WERI-Rb-1 (cell line): ENCODE measurements at places on chromosomes 16 and 17.

DNA sequence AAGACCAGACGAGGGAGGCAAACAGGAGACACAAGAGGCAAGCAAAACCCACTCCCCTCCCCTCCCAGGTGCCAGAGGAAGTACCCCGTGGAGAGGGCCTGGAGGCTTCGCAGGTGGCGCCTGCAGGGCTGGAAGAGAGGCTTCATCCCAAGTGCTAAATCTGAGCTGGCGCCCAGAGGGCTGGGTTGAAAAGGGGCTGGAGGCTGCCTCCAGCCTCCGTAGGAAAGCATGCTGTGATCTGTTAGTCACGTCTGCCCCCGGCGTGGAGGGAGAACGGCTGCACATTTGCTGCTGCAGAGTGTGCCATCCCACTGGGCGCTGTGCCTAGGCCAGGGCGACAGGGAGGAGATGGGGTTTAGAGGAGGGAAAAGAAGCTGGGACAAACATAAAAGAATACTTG lies 16.9 kb downstream of the RPH3AL start:
- peak; percentile 57 for DNase-seq

DNA sequence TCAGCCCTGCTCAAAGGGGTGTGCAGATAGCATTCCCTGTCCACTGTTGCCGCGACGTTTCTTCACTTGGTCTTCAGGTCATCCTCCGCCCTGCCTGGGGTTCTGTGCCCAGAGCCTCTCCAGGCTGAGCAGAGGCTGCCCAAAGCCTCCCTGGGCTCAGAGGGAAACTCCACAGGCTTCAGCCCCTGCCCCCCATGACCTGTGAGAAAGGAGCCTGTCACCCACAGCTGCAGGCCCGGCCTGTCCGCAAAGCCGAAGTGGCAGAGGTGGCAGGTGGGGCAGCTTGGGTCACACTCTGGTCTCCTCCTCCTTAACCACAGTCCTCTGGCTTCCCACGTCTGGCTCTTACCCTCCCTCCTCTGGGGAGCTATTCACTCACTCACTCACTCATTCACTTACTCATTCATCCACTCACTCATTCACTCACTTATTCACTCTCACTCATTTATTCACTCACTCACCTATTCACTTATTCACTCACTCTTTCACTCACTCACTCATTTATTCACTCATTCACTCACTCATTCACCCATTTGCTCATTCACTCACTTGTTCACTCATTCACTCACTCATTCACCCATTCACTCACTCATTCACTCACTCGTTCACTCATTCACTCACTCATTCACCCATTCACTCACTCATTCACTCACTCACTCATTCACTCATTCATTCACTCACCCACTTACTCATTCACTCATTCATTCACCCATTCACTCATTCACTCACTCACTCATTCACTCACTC lies 7.1 kb upstream of the CPSF4L start:
- DNase-seq = no peak

DNA sequence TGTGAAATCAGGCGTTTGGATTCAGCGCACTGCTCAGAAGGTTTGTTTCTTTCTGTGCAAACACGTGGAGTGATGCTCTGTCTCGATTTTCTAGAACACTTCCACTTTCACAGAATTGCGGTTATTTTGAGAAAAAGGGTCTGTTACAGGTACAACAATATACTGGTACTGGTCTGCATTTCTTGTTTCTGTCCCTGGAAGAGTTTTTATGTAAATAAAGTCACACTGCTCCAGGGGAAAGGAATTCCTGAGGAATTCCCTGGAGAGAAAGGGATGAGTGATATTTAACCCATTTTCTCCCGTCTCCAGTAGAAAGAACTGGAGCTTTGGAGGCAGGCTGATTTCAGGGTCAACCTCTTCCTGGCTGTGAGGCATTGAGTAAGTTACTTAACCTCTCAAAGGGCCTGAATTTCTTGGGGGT lies 16.2 kb upstream of the RMI2 start:
- DNase-seq = no peak

DNA sequence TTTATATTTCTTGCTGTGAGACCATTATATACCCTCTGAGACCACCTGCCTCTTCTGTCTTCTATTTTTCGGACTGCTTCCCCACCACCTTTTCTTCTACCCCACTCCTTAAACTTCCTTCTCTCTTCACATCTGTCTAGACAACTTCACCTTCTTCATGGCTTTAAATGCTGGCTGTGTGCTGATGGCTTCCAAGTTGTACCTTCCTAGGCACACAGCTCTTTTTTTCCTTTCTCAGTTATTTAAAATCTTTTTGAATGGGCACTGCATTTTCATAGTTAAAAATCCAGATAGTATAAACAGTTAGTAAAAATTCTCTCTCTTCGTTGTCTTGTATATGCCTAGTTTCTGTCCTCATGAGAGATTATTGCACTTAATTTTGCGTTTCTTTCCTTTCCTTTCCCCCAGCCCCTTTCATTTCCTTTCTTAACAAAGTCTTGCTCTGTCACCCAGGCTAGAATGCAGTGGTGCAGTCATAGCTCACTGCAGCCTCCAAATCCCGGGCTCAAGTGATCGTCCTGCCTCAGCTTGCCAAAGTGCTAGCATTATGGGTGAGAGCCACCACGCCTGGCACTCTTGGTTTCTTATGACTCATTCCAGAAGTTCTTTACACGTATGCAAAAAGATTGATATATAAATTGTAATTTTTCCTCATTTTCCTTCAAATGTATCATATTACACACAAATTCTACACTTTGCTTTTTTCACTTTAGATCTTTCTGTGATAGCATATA lies 114.3 kb downstream of the NPIPB5 start:
- no peak for DNase-seq

- DNase-seq = no peak
Observed at GRCh38 chr16:3889059-3889458, 8.5 kb upstream of the CREBBP start.

DNA sequence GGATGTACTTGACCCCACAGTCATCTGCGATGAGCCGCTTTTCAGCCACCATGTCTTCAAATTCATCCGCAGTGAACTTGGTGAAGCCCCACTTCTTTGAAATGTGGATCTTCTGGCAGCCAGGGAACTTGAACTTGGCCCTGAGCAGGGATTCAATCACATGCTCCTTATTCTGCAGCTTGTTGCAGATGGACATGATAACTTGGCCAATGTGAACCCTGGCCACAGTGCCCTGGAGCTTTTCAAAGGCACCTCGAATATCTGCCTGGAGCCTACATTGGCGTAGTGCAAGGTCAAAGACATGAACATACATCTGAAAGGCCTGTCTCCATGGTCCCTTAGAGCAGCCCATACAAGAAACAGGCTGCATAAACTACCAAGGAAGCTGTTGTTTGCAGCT lies 1.8 kb upstream of the TENT4B start:
- no peak for DNase-seq

GRCh38 chr17:30112794-30113193 lies 3.8 kb upstream of the NSRP1 start:
- no peak for DNase-seq

DNA sequence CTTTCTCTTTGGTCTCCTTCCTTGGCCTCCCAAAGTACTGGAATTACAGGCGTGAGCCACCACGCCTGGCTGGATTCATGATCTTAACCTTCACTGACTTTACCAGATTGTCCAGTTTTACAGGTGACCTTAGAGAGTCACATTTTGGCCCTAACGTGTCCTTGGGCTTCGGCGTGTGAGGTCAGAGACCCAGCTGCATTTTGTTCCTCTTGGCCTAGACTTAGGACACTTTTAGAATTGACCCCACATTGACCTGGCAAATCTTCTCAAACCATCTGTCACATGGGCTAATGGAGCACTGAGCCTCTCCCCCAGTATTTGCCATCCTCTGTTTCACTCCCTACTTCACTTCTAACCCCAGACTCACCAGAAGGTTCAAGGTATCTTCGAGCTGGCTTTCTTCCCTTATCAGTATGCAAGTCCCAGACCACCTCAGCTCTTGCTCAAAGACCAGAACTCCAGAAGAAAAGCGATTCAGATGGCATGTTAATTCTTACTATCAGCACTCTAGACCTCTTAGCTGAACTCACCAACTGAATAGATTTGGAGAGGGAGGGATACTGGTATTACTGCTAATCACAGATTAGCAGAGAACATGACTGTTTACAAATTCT lies 1.7 kb upstream of the CYTH1 start:
- DNase-seq = peak; percentile 86

DNA sequence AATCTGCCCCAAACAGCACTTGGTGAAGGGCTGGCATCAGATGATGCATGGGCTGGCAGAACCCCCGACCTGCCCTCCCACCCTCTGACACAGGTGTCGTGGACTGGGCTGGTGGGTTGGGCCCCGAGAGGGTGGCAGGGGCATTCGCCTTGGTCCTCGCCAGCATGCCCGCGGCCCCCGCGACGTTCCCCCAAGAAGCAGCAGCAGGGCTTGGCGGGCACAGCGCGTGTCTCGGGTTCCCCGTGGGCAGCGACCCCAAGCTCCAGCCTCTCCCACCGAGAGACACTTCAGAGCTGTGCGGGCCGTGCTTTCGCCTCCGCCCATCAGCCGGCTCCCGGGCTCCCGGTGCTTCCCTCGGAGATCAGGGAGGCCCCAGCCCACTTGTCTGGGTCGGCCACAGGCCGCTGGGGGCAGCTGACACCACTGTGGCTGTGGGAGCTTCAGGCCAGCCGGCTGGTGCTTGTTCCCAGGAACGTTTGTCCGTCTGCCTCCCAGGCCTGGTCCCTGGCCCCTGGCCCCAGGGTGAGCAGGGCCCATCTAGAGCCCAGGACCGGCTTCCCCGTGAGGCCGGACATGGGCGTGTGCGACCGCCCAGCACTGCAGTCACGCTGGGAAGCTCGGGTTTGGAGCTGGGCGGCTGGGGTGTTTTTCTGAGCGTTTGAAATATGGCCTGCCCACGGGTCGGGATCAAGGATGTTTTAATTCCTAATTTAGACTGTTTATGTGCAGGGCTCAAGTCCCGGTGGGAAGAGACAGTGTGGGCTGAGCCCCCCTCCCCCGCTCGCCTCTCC lies 16.6 kb downstream of the CACNA1H start:
- DNase-seq = peak; percentile 61

- DNase-seq = peak; percentile 66
Observed at GRCh38 chr17:63533433-63534077, 10.4 kb downstream of the KCNH6 start.

DNA sequence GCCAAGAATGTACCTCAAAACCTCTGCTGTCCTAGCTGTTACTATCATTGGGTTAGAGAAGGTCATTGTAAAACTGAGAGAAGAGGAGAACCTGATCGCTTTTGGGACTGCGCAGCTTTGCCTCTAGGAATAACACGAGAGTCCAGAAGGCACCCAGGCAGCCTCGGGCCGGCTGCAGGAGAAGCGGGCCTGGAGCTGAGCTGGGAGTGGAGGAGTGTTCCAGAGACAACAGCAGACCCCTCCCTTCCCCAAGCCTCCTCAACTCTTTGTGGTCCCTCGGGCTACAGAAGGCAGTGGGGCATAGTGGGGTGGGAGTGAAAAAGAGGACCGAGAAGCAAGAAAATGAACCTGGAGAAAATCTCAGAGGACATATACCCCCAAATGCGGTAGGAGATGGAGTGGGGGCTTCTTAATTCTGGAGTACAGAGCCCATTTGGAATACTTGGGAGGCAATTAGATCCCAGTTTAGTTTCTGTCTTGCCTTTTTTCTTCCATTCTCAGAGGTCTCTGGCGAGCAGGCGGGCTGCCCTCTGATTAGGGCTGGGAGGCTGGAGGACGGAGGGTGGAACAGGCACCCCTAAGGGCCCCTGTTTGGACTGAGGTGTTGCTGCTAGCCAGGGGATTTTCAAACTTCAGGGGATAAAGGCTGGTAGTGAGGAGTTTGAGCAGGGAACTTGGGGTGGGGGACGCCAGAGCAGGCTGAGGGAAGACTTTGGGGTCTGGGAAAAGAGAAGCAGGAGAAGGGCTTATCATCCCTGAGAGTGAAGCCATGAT lies 13.3 kb upstream of the HOXB2 start:
- DNase-seq = no peak

DNA sequence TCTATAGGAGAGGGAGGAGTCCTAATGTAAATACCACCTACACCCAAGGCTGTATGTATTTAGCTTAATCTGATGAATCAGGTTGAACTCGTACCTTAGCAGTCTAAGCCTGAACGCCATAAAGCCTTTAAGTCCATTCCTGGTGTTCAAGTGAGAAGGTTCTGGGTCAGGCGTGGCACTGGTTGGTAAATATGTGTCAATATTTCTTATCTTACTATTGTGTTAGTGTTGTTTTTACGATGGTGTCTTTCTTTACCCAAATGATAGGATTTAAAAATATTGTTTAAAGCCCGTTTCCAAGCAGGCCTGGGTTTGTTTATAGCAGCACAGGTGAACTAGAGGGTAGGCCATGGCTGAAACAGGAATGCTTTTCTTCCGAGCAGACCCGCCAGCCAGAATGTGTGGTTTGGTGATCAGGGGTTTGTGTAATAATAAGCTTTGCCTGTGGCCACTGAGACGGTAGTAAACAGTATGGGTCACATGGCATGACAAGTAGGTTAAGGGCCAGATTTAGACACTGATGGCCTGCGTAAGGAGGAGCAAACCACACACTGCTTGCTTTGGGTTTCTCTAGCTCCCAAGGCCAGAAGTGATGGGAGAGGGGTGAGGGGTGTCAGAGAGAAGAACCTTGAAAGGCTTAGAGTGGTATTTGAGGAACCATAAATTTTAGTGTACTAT lies 3.3 kb downstream of the TMEM94 start:
- DNase-seq = no peak

- DNase-seq = no peak
Observed at GRCh38 chr17:34797720-34798119, 163.5 kb downstream of the CCT6B start.

DNA sequence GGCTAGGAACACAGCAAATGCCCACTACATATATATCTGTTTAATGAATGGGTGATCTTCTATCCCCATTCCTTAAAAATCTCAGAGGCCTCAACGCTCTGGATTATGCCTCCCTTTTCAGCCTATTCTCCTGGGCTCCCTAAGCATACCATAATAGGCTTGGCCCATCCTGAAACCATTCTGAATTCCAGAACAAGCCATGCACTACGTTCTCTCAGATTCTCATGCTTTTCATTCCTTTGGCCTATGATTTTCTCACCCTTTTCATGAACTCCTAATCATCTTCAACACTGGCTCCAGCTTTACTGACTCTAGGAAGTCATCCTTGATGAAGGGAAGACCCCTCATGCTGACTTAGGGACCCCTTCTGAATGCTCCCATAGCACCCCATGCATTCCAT lies 71.1 kb downstream of the RPGRIP1L start:
- DNase-seq = no peak

DNA sequence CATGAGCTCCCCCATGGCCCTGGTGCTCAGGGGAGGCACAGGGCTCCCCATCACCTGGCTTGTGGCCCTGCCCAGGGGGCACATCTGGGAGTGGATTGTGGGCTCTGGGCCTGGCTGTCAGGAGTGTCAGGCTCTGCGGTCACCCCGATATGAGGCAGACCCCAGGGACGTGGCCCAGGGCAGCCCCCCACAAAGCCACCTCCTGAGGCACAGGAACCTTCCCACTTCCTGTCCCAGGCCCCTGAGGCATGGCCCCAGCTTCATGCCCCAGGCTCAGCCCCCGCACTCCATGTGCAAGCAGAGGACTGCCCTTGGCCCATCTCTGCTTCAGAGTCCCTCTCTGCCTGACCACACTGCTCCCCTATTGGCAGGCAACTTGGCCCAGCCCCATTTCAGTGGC lies 160.3 kb downstream of the PCTP start:
- DNase-seq = no peak

DNA sequence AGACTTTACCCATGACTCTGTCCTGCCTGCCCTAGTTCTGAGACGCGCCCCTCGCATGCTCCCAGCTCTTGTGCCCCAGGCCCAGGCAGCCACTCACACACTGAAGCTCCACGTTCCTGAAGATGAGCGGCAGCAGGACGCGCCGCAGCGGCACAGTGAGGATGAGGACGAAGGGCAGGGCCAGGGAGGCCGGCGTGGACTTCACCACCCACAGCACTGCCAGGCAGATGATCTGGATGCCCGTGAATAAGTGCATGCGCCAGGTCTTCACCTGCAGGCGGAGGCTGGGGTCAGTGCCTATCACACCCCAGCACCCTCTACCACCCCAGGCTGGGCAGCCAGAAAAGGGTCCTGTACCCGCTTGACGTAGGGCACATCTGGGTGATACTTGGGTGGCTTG lies 16.9 kb downstream of the SLC4A1 start:
- DNase-seq = no peak
